ENCODE measurements at places on chromosomes 4 and X. TPM values are rescaled to one million over a fixed set of nuclear protein-coding genes. Genes with fewer than 3 reads are reported as not detected.

DNA sequence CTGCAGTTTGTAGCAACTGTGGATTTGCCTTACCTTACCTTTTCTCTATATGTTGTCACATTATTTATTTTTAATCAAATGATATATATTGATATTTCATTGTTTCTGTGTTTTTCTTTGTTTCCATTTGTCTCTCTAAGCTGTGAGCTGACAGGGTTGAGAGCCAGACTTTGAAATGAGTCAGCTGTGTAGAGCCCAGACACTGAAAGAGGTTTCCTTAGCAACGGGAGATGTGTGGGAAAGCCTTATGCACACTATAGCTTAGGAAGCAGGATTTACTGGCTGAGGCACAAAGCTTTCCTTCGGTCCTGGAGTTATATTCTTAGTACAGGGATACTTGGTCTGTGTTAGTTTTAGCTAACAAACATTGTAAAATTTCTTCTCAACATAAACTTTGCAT lies 192.2 kb downstream of the FGF13 start:
- no peak for DNase-seq
- no peak overlapping the region for H3K27ac ChIP-seq
- H3K4me1 ChIP-seq: no peaks in the 10 kb centered on the region

DNA sequence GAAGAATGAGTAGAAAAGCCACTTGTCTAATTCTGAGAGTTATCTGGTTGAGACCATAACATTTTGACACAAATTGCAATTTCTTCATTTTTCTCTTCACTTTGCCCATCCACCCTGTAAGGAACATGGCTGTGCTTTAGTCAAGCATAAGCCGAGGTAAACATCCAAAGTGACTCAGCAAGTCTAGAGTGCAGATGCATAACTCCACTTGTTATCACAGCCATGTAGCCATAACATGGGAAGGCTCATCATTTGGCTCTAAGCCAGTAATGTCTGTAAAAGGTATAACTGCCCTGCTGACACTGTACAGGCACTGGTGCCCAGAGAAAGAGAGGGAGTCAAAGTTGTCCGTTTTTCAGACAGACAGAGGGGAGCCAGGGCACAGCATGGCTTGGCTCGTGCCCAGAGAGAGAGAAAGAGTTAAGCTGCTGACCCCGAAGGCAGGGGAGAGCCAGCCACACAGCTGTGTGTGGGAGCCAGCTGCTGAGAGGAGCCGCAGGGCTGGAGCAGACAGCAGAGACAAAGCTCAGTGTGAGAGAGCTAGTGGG lies 76.9 kb upstream of the EXOC1L start:
- no peaks in the 10 kb centered on the region for H3K4me1 ChIP-seq
- no peak overlapping the region for H3K4me3 ChIP-seq
- H3K27ac ChIP-seq: no peak overlapping the region
- no peaks in the 10 kb centered on the region for H3K36me3 ChIP-seq

DNA sequence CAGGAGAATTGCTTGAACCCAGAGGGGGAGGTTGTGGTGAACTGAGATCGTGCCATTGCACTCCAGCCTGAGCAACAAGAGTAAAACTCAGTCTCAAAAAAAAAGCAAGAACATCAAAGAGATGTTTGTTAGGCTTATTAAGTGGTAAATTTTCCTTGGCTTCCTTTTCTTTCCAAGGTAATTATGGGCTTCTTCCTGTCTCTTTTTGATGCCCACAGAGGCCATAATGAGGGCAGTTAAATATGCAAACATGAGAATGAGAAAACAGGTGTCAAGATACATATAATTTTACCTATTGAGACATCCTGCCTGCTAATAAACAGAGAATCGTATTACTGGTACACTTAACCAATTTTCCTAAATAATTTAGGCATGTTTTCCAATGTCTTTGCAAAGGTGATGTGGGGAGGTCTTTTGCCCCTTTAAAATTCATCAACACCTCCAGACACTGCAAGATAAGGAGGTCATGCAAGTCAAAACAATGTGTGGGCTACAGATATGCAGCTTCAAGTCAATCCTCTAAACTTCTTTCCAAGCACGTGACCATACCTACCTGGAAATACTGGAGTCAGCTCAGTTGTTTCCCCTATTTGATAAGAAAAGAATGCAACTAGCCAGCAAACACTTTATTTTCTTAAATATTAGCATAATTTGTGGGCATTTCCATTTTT lies 2.7 kb downstream of the SLC39A8 start:
- H3K27me3 ChIP-seq: no peaks in the 10 kb centered on the region
- H3K4me1 ChIP-seq: peaks cover 15% of the 10 kb centered on the region
- no peak for DNase-seq
- H3K4me3 ChIP-seq: no peak overlapping the region
- no peaks in the 10 kb centered on the region for H3K36me3 ChIP-seq

- no peak overlapping the region for H3K27ac ChIP-seq
- no peaks in the 10 kb centered on the region for H3K27me3 ChIP-seq
- no peak overlapping the region for H3K4me3 ChIP-seq
- DNase-seq: no peak
These were observed 165.9 kb upstream of the NDST4 start for GRCh38 chr4:115279330-115279729.

GRCh38 chr4:25977397-25978170 lies 63.6 kb downstream of the SMIM20 start:
- no peaks in the 10 kb centered on the region for H3K4me1 ChIP-seq
- no peak overlapping the region for H3K4me3 ChIP-seq
- no peak for DNase-seq
- no peak overlapping the region for H3K27ac ChIP-seq
- H3K27me3 ChIP-seq: peaks cover 2% of the 10 kb centered on the region

DNA sequence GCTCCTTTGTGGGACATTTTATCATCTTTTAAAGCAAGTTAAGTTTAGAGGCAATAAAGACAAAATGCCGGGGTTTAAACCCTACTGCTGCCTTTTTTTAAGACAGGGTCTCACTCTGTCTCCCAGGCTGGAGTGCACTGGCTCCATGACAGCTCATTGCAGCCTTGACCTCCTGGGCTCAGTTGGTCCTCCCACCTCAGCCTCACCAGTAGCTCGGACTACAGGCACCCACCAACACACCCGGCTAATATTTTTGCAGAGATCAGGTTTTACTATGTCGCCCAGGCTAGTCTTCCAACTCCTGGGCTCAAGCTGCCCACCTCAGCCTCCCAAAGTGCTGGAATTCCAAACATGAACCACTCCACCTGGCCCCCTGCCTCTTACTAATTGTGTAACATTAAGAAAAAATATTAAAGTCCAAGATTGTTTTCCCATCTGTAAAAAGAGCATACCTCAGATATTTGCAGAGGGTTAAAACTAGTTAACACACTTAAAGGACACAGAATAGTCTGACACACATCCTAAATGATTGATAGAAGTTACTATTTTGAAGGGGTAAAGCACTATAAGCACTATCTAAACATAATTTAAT lies 9.8 kb downstream of the HNRNPD start:
- peaks cover 25% of the 10 kb centered on the region for H3K36me3 ChIP-seq
- no peaks in the 10 kb centered on the region for H3K27me3 ChIP-seq
- DNase-seq: no peak
- no peak overlapping the region for H3K27ac ChIP-seq

DNA sequence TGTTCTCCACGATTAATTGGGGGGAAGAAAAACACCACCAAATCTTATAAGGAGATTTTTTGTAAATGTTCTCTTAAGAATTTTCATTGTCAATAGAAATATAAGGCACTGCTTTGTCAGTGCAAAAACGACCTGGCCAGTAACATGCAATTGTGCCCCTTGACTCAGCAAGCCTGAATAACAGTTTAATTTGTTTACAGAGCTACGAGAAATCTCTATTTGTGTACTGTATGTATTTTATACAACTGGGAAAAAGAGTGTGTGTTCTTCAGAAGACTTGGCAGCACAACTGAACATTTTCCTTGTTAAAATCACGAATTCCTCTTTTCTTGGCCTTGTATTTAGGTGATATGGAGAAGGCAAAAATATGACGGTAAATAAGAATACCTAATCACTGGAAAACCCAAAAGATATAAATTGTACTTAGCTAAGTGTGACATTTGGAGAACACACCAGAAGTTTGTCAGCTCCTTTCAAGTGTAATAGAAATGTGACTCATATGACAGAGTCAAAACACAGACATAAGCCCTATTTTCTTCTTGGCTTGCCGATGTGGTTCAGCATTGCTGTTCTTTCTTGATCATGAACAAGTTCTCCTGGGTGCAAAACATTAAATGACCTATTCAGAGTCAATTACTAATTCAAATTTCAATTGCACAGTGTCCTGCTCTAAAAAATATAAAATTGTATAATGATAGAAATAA lies 945.0 kb upstream of the INTU start:
- no peaks in the 10 kb centered on the region for H3K27me3 ChIP-seq
- no peaks in the 10 kb centered on the region for H3K4me1 ChIP-seq
- H3K4me3 ChIP-seq: no peak overlapping the region
- H3K36me3 ChIP-seq: no peaks in the 10 kb centered on the region
- DNase-seq: no peak
- H3K27ac ChIP-seq: no peak overlapping the region

DNA sequence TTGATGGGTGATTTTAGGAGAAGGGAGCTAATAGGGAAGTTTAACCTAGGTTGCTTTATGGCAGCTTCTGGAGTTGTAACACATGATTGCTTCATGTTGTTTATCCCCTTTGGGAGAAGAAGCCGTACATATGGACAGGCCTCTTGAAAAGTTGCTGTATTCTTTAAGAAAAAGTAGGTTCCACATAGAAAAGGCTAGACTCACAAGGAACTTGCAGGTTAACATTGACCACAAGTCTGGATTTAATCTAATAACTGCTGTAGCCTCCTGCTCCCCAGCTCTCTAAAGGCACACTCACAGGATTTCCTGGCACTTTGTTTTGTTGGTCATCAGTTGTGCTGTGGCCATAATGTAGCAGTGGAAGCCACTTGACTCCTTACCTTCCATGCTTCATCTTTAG lies 19.7 kb downstream of the FNIP2 start:
- no peak overlapping the region for H3K27ac ChIP-seq
- H3K4me1 ChIP-seq: peaks cover 10% of the 10 kb centered on the region
- H3K27me3 ChIP-seq: no peaks in the 10 kb centered on the region
- DNase-seq: no peak
- H3K4me3 ChIP-seq: no peak overlapping the region

- no peaks in the 10 kb centered on the region for H3K36me3 ChIP-seq
- no peak overlapping the region for H3K4me3 ChIP-seq
- no peaks in the 10 kb centered on the region for H3K4me1 ChIP-seq
- H3K27me3 ChIP-seq: no peaks in the 10 kb centered on the region
These were observed 31.5 kb downstream of the CASP3 start for GRCh38 chr4:184617600-184618196.

DNA sequence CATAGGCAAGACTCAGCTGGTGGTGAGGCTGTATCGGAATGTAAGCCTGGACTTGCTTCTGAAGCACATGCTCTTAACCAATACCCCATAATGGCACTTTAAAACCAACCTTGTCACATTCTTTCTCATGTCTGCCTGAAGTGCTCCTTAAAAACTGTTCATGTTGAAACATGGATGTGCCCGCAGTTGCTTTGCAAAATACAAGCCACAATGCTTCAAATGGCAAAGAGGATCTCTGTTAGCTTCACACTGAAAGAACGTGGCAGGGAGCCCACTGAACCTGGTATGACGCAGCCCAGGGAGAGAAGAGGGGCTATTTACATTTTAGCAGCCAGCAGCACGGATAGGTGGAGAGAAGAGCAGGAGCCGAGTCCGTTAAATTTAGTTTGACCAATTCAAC lies 29.3 kb downstream of the SOD3 start:
- no peak overlapping the region for H3K27ac ChIP-seq
- no peaks in the 10 kb centered on the region for H3K27me3 ChIP-seq
- H3K4me1 ChIP-seq: peaks cover 22% of the 10 kb centered on the region
- no peak for DNase-seq

DNA sequence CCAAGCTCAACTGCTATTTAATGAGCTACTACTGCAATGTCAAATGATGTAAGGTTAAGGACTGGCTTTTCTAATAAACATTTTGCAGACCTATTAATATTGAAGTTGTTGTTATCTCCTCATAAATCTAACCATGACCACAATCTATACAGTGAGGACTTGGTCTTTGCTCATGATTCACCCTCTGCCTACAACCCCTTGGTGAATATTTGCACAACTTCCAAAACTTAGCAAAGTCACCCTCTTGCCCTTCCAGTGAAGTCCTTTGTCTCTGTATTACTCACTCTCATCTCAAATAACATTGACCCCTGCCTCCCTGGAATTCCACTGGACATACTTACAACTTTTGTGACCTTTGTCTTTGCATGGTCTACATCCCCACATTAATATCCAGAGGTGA lies 204.5 kb downstream of the KCNIP4 start:
- no peak for DNase-seq
- H3K27me3 ChIP-seq: no peaks in the 10 kb centered on the region
- no peak overlapping the region for H3K4me3 ChIP-seq
- H3K36me3 ChIP-seq: no peaks in the 10 kb centered on the region
- no peaks in the 10 kb centered on the region for H3K4me1 ChIP-seq

GRCh38 chr4:168588916-168589531 lies 92.2 kb downstream of the PALLD start:
- no peaks in the 10 kb centered on the region for H3K27me3 ChIP-seq
- no peaks in the 10 kb centered on the region for H3K36me3 ChIP-seq
- peaks cover 79% of the 10 kb centered on the region for H3K4me1 ChIP-seq
- DNase-seq: peak; percentile 99
- H3K27ac ChIP-seq: peak overlapping the region; percentile 98

DNA sequence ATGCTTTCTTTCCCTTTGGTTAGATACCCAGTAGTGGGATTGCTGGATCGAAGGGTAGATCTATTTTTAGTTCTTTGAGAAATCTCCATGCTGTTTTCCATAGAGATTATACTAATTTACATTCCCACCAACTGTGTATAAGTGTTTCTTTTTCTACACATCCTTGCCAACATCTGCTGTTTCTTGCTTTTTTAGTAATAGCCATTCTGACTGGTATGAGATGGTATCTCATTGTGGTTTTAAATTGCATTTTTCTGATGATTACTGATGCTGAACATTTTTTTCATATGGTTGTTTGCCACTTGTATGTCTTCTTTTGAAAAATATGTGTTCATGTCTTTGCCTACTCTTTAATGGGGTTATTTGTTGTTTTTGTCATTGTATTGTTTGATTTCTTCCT lies 6.6 kb upstream of the AGA start:
- no peak overlapping the region for H3K27ac ChIP-seq
- no peak overlapping the region for H3K4me3 ChIP-seq
- H3K36me3 ChIP-seq: no peaks in the 10 kb centered on the region
- DNase-seq: no peak
- H3K4me1 ChIP-seq: no peaks in the 10 kb centered on the region

Gene MAP7D2
- polyA plus RNA-seq: 0.35 TPM

Gene XAGE1B
- not detected for polyA plus RNA-seq

Gene NKX6-1
- not detected for polyA plus RNA-seq

Gene MCTS1
- polyA plus RNA-seq: 54.0 TPM

Gene FGFR3
- 109 TPM for polyA plus RNA-seq

Gene UGT8
- polyA plus RNA-seq: 0.93 TPM

Gene PABPC1L2A
- polyA plus RNA-seq: not detected

Gene TMEM175
- polyA plus RNA-seq: 23.2 TPM

Measured in keratinocyte (primary cell).